Progenitor cell of endocrine pancreas (in vitro differentiated cells): ENCODE measurements at places on chromosomes 1 and 21. TPM values are rescaled to one million over a fixed set of nuclear protein-coding genes. Genes with fewer than 3 reads are reported as not detected.

- no peaks in the 10 kb centered on the region for H3K27me3 ChIP-seq
- H3K36me3 ChIP-seq: no peaks in the 10 kb centered on the region
- DNase-seq: no peak
- no peak overlapping the region for H3K27ac ChIP-seq
Measured at GRCh38 chr1:69987881-69988280, 217.5 kb downstream of the LRRC40 start.

DNA sequence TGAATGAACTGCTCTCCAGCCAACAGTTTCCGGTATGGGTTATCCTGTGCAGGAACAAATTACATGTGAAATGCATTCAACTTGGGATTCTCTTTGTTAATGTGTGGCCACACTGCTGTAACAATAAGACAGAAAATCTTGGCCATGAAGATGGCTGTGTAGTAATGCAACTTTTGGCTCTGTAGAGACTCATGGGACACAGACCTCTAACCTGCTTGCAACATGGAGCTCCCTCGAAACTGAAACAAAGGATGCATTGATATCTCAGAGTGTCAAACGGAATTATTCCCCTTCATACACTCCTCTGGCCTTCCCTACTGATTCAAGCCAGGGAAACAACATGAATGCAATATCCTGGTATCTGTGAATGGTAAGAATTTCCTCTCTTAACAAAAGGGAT is 559.3 kb upstream of the ZRANB2 start:
- H3K4me1 ChIP-seq: peaks cover 18% of the 10 kb centered on the region
- no peak overlapping the region for H3K4me3 ChIP-seq
- H3K36me3 ChIP-seq: no peaks in the 10 kb centered on the region
- H3K27ac ChIP-seq: no peak overlapping the region
- no peak for DNase-seq

DNA sequence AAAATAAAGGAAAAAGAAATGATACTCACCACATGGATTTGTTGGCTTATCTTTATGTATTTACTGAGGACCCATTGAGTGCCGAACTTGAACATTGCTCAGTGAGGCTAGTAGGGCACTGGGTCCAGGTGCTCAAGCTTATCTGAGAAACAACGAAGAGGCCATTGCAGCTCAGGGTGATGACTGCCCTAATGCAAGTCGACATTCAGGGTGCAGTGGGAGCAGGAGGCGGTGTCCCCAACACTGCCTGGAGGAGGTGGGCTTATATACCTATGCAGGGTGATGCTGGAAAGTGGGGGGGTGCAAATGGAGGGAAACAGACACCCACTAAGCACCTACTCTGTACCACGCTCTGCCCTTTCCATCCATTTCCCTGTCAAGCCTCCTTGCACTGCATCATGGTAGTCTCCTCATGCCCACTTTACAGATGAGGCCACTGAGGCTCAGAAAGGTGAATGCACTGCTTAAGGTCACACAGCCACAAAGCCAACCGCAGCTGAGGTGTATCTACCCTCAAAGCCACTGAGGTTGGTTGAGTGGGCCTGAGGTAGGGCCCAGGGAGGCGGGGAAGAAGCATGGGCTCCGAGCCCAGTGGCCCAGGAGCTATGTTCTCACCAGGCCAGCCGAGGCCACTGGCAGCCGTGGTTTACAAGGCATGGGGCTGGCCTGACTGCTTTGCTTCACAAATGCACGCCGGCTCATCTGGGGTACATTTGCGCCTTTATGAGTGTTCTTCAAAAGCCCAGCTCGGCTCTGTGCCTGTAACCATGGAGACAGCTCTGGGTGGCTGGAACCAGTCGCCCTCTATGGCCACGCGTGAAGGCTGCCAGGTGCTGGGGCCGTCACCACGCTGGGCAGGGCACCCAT is 103.8 kb downstream of the EPHB2 start:
- DNase-seq: no peak
- peaks cover 15% of the 10 kb centered on the region for H3K4me1 ChIP-seq
- no peak overlapping the region for H3K27ac ChIP-seq

DNA sequence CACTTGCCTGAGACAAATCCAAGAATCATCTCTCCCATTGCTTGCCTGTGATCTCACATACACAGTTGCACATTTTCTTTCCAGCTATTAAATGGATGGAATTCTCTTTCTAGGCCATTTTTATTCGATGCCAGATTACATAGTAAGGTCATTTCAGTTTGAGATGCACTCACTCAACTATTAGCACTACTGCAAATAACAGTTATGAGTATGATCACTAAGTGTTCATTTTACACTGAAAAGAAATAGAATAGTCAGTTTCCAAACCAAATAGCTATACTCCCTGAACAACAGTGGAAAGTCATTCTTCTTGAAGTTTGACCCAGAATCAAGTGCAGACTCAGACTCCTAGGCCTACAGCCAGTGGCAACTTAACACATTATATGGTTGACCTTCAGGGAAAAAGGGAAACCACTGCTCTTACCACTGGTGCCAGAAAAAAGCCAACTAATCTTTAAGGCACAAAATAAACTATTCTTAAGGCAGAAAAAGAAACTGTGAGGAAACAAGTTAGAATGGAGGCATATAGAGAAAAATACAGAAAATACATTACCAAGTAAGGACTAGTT is 31.5 kb downstream of the WNT2B start:
- H3K4me1 ChIP-seq: peaks cover 6% of the 10 kb centered on the region
- DNase-seq: no peak
- no peaks in the 10 kb centered on the region for H3K27me3 ChIP-seq
- H3K4me3 ChIP-seq: no peak overlapping the region
- H3K36me3 ChIP-seq: peaks cover 1% of the 10 kb centered on the region

NBPF10 gene
- total RNA-seq: 3.4 and 3.6 TPM in 2 replicates

DNA sequence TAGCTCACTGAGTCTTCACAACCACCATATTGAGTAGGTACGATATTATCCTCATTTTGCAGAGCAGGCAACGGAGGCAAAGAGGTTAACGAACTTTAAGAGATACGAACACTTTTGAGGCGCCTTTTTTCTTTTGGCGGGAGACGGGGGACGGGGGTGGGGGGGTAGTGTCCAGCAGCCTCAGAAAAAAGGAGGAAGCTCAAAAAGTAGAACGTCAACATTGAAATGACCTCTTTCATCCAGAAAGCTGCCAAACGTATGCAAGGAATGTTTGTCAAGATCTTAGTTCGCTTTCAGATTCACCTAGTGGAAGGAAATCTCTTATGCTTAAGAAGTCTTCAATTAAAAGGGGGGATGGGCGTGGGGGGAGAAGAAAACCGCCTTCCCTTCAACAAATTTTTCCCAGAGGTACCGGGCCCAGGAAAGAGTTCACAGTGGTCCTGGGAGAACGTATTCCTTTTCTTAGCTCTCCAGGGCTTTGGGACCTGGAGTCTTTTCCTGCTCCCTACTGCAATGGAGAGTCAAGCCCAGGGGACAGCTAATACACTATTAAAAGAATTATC is 1.1 kb upstream of the PCAT6 start:
- no peak for DNase-seq
- H3K27me3 ChIP-seq: peaks cover 18% of the 10 kb centered on the region
- peak overlapping the region; percentile 92 for H3K4me3 ChIP-seq
- H3K4me1 ChIP-seq: peaks cover 19% of the 10 kb centered on the region

GRCh38 chr1:5492846-5493245 is 499.4 kb downstream of the NPHP4 start:
- H3K4me1 ChIP-seq: no peaks in the 10 kb centered on the region
- no peaks in the 10 kb centered on the region for H3K36me3 ChIP-seq
- peaks cover 8% of the 10 kb centered on the region for H3K27me3 ChIP-seq
- no peak for DNase-seq
- H3K4me3 ChIP-seq: no peak overlapping the region

DNA sequence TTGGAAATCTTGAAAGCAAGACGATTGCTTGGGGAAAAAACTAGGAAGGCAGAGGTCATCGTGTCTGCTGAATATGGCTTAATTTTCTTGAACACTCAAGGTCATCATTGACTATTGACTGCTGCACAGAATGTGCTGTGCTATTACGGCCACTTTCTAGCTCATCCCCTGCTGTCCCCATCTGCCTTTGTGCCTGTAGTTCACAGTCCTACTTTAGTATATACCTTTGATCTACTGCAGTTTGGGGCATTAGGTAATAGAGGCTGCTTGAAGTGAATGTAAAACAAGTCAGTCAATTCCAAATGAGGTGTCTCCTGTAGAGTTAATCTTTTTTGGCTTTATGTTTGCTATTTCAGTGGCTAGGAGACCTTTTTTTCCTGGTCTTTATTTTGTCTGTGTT is 8.3 kb downstream of the RAB4A start:
- no peak overlapping the region for H3K4me3 ChIP-seq
- peaks cover 7% of the 10 kb centered on the region for H3K36me3 ChIP-seq
- H3K4me1 ChIP-seq: peaks cover 40% of the 10 kb centered on the region
- no peak for DNase-seq
- H3K27ac ChIP-seq: no peak overlapping the region
- no peaks in the 10 kb centered on the region for H3K27me3 ChIP-seq
